ENCODE measurements at places on chromosomes 7 and 10. TPM values are rescaled to one million over a fixed set of nuclear protein-coding genes. Genes with fewer than 3 reads are reported as not detected.

GRCh38 chr10:102670871-102671434 is 26.7 kb downstream of the TRIM8 start:
- no peak for DNase-seq

DNA sequence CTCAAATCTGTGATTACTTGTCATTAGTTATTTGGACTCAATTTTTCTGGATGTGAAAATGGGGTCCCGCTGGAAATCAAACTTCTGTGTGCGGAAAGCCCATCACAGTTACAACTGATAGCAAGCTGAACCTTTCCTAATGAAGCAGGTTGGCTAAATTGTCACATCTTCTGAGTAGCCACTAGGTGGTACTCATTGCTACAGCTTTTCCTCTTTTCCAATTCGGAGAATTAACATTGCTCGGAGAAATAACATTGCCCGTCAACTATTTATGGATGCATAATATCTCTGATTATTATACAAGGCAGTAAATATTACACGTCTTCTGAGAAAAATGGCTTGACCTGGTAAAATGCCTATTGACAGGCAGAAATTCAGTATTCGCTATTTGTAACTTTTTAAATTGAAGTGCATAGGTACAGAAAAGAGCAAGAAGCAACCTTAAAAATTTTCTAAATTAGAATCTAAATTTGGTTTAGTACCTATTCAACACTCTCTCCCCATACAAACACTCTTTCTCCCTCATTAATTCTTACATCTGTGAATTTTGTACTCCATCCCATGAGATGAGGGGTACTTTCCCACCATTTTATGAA is 17.3 kb upstream of the BLOC1S2 start:
- no peak for DNase-seq

- DNase-seq = no peak
These were observed 586.5 kb downstream of the LRMDA start for GRCh38 chr10:76017733-76018433.

DNA sequence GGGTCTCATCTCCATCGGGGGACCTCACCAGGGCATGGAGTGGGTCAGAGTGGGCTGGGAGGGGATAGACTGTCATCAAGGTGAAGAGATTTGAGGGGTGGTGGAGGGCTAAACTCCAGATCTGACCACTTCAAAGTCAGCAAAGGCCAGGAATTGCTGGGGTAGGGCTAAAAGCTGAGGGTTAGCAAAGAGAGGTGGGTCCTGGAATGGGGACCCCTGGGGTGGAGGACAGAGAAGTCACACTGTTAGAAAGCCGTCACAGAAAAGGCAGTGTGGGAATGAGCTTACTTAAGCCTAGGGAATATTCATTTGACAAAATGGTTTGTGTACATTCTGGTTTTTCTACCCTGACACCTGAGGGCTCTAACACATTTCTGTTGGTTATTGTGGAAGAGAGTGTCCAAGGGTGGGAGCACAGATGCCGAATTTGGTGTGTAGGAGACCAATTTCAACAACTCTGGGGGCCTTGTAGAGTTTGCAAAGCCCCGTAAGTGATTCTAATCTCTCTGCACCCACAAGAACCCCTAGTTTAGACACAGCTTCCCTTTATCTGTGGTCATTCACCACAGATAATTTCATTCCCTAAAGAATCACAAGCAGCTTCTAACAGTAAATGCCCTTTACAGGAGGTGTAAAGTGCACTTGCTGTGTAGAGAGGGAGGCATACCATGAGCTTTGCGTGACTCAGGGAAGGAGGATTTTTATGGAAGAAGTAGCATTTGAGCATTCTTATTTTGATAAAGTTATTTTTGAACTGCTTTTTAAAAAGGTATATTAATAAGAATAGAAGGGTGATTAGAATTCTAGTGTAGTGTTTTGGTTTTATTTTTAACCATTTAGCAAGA is 6.4 kb downstream of the FBH1 start:
- no peak for DNase-seq

DNA sequence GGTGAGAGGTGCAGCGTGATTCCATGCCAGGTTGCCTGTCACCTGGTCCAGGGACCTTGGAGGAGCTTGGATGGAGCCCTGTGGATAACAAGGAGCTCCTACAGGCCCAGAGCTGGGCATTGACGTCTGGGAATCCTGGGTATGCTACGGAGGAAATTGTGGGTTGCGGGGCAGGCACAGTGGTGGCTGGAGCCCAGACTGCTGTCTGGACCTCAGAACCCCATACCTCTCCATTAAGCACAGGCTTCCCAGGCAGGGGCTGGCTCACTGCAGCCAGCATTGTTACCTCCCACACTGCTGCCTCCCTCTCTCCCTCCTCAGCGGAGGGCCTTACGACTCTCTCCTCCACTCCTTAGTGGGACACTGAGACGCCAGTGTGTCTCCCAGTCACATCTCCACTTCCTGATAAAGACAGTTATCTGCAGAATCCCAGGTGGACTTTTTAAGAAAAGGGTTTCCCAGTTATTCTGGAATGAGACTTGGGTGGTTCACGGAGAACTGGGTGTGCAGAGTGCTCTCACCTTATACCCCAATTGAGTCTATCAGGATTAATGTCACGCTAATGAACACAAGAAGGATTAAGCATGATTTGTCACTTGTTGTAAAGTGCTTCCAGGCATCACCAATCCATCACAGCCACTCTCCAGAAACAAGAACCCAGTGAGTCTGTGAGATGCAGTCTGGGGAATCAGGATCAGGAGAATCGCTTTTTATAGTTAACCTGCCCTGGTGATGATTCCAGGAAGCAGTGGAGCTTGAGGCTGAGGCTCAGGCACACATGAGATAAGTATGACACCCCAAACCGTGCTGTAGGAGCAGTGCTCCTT is 309.4 kb downstream of the RPS24 start:
- DNase-seq = no peak

DNA sequence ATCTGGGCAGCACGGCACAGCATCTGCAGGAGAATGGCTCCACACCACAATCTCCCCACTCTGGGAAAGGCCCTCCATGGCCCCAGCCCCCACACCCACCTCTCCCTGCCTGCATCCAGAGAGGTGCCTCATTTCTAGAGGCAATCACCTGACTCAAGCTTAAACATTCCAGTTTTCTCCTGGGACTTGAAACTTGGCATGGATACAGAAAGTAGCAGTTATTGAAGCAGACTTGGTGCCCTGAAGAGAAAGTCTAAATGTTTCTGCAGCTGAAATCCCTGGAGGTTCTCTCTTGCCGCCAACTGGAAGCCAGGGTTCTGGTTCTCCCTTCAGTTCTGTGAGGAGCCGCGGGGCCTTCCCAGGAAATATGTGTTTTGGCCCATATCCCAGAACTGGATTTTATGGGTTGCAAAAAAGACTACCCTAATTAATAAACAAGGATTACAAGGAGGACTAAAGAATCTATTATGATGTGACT is 122.8 kb downstream of the SKIDA1 start:
- DNase-seq = no peak

GRCh38 chr7:39248041-39248691 is 270.5 kb downstream of the POU6F2 start:
- DNase-seq = no peak

- no peak for DNase-seq
These were observed 53.3 kb downstream of the TCERG1L start for GRCh38 chr10:131258256-131258655.

- DNase-seq = no peak
These were observed 20.5 kb downstream of the GRID1 start for GRCh38 chr10:86345859-86346798.

DNA sequence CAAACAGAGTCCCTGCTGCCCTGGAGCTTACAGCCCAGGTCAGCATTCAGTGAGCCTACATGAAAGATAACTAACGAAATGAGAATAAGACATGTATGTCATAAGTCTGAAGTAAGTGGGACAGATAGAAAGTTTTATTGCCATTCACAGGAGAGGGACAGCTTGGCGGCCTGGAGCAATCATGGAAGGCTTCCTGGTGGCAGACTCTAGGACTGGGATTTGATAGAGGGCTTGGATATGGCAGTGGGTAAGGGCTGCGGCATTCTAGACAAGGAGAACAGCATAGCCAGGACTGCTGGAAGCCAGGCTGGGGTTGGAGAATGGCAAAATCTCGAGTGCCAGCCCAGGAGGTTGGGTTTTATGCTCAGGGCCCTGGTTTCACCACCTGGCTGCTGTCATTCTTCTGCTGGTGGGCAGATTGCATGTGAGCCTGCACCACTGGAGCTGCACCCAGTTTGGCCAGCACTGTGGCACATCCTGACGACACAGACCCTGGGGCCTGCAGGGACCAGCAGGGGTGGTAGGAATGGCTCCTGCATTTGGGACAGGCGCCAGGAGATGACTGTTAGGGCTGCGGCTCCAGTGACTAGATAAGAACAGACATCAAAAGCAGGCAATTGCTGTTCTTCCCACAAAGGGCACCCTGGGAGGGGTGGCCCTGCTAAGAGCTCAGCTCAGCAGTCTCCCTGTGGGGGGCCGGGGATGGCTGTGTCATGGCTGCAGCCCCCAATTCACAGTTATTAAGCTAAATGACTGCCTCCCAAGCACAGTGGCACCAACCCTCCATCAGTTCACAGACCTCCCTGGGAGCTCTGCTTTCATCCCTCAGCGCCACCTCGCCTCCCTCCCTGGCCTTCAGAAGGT is 161.1 kb downstream of the RPS24 start:
- no peak for DNase-seq

DNA sequence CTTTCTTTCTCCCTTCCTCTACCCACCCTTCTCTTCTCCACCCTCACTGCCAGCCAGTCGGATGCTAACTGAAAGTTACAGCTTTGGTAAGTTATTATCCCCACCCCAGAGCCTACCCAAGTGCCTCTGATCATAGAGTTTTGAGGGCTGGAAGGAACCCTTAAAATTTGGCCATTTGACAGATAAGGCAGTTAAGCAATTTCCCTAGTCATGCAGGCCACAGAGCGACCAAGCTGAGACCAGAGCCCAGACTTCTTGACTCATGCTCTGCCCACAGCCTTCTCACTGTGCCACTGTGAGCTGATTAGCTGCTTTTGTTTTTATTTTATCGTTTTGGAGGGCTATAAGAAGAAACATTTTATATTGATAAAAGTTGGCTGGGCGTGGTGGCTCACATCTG is 17.2 kb downstream of the SAP25 start:
- no peak for DNase-seq

DNA sequence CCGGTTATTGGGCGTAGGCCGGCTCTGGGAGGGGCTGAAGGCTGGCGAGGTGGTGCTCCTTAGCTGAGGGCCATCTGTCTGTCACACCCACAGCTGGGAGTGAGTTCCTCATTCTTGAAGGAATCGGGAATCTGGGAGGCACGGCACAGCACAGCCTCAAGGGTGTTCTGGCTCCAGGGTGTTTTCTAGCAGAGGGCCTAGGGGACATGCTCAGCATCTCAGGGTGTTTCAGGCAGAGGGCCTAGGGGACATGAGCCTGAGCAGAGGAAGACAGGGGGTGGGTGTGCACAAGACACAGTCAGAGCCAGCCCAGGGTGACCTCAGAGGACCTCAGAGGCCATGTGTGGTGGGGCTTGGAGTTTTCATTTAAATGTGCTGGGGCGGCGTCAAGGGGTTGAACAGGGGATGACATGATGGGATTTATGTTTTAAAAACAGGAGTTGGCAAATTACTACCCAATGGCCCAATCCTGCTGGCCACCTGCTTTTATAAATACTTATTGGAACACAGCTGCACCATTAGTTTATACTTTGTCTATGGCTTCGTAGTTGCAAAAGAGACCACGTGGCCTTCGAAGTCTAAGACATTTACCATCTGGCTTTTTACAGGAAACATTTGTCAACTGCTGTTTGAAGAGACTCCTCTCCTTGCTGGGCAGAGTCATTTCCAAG is 121.6 kb downstream of the PRKAG2 start:
- DNase-seq = peak; percentile 43

- DNase-seq = no peak
These were observed 52.7 kb downstream of the HIPK2 start for GRCh38 chr7:139725077-139725476.

- no peak for DNase-seq
These were observed 39.2 kb upstream of the MKLN1 start for GRCh38 chr7:131288450-131288849.

GRCh38 chr10:103769176-103769575 is 86.2 kb downstream of the SH3PXD2A start:
- DNase-seq = no peak

- DNase-seq = peak; percentile 11
These were observed 39.6 kb downstream of the PPIF start for GRCh38 chr10:79386637-79387465.

GRCh38 chr7:71740174-71740560 is 608.2 kb downstream of the GALNT17 start:
- DNase-seq = no peak

DNA sequence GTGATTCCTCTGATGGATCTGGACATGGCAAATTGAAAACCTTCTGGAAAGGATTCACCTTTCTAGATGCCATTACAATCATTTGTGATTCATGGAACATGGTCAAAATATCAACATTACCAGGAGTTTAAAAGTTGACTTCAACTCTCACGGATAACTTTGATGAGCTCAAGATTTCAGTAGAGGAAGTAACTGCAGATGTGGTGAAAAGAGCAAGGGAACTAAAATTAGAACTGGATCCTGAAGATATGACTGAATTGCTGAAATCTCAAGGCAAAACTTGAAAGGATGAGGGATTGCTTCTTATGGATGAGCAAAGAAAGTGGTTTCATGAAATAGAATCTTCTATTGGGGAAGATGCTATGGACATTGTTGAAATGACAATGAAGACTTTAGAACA is 293.6 kb downstream of the ARHGAP12 start:
- no peak for DNase-seq

GRCh38 chr7:223118-223800 is 30.9 kb downstream of the FAM20C start:
- DNase-seq = no peak

- no peak for DNase-seq
These were observed 16.2 kb downstream of the RPS24 start for GRCh38 chr10:78049851-78050250.

GRCh38 chr10:108901781-108902618 is 1021.3 kb downstream of the XPNPEP1 start:
- no peak for DNase-seq

- DNase-seq = peak; percentile 64
These were observed 536.5 kb downstream of the TNS3 start for GRCh38 chr7:47045207-47046051.

DNA sequence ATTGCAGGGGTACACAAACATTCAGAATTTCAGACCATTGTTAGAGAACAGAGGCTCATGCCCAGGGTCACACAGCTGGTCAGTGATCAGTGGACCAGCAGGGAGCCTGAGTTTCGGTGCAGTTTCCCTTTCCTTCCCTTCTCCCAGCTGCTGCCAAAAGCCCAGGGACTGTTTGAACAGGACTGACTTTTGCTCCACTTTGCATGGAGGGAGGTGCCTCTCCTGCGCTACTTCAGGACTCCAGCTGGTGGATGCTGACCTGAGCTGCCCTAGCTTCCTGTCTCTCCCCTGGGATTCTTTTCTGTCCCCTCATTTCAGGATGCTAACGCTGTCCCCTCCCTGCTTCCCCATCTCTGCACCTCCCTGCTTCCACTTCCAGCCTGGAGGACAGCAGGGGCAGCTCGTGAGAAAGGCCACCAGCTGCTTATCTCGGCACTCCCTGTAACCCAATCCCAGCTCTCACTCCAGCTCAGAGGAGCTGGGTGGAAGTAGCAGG is 14.5 kb downstream of the SH2D4B start:
- peak; percentile 41 for DNase-seq

PHYHIPL gene
- total RNA-seq = 0.11 TPM

CHST15 gene
- total RNA-seq = 4.5 TPM

PRSS2 gene
- total RNA-seq = not detected

NEURL1 gene
- total RNA-seq = 0.14 TPM

CLRN3 gene
- total RNA-seq = not detected

CYP26C1 gene
- not detected for total RNA-seq

KNDC1 gene
- total RNA-seq = 0.11 TPM

FGFBP3 gene
- 0.22 TPM for total RNA-seq

TNS3 gene
- total RNA-seq = 40.6 TPM

All from left ventricle myocardium inferior (tissue), 1 donor.